ENCODE measurements at places on chromosomes 5 and 9. TPM values are rescaled to one million over a fixed set of nuclear protein-coding genes. Genes with fewer than 3 reads are reported as not detected.

- H3K4me1 ChIP-seq, result peaks cover 7% of the 10 kb centered on the region
- peak within 1 kb of the TSS; percentile 92 for H3K4me3 ChIP-seq
- no peaks in the 10 kb centered on the region for H3K27me3 ChIP-seq
- H3K27ac ChIP-seq, result peak within 1 kb of the TSS; percentile 69
Measured at GRCh38 chr9:86947146-86948073, at the start of gene GAS1. Gene GAS1 (minus strand): TSS chr9:86947506. CDS start chr9:86946779, 727 bp downstream.

DNA sequence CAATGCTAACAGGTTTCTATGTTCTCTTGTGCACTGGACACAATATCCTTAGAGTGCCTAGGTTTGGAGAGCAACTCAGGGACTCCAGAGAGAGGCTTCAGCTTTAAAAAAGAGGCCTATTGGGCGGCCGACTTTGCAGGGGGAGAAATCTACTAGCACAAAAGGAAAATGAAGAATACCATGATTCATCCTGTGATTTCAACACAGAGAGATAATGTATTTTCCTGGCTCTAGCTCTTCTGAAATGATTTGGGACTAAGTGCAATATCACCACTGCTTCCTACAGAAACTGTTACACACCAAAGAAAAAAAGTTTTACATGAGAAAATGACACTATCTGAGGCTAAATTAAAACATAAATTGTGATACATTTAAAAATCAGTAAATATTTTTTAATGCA lies 146.1 kb upstream of the TSLP start:
- no peaks in the 10 kb centered on the region for H3K27me3 ChIP-seq
- no peaks in the 10 kb centered on the region for H3K36me3 ChIP-seq
- no peak for DNase-seq
- no peak overlapping the region for H3K27ac ChIP-seq
- no peak overlapping the region for H3K4me3 ChIP-seq
- no peaks in the 10 kb centered on the region for H3K4me1 ChIP-seq

DNA sequence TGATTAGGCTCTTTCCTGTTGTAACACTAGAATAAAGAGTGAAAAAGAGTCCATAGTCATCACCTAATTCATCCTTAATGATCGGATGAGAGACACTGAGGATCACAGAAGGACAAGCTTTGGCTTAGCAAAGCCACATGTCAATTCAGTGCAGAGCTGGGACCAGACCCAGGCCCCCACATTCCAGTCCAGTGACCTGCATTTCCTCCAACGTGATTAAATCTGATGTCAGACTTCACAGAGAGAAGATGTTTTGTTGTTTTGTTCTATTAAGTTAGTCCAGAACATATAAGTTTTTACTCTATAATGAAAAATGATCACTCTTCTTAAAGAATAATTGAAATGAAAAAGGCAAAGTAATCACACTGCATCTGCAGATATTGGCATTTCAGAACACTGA lies 377.9 kb upstream of the PAPPA start:
- no peaks in the 10 kb centered on the region for H3K36me3 ChIP-seq
- no peak overlapping the region for H3K4me3 ChIP-seq
- DNase-seq, result no peak
- H3K27me3 ChIP-seq, result no peaks in the 10 kb centered on the region
- H3K4me1 ChIP-seq, result no peaks in the 10 kb centered on the region

DNA sequence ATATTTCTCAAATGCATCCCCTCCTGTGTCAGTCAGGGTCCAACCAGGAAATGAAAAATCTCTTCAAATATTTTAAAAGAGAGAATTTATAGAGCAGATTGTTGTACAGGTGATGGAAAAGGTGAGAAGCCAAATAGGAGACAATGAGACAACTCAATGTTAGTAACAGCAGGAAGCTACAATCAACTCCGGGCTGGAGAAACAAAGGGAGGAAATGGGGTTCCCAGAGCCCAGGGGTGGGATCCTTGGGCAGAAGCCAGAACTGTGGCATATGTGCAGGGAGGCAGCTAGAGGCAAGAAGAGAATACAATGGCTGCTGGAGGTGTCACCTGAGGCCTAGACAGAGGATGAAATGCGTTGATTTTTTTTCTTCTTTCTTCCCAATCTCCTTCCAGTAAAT lies 361.8 kb upstream of the ACTBL2 start:
- no peaks in the 10 kb centered on the region for H3K36me3 ChIP-seq
- DNase-seq, result no peak
- H3K27me3 ChIP-seq, result no peaks in the 10 kb centered on the region
- H3K4me1 ChIP-seq, result peaks cover 11% of the 10 kb centered on the region
- no peak overlapping the region for H3K4me3 ChIP-seq

GRCh38 chr9:85639675-85640186 lies 102.0 kb downstream of the AGTPBP1 start:
- peaks cover 5% of the 10 kb centered on the region for H3K36me3 ChIP-seq
- H3K4me3 ChIP-seq, result no peak overlapping the region
- no peaks in the 10 kb centered on the region for H3K27me3 ChIP-seq
- H3K27ac ChIP-seq, result no peak overlapping the region
- DNase-seq, result no peak

- DNase-seq, result no peak
- H3K4me3 ChIP-seq, result no peak overlapping the region
- H3K36me3 ChIP-seq, result no peaks in the 10 kb centered on the region
Measured at GRCh38 chr5:104731331-104731730, 1168.7 kb upstream of the NUDT12 start.

- H3K36me3 ChIP-seq, result no peaks in the 10 kb centered on the region
- H3K4me3 ChIP-seq, result no peak overlapping the region
- no peak for DNase-seq
- no peaks in the 10 kb centered on the region for H3K27me3 ChIP-seq
- H3K27ac ChIP-seq, result peak overlapping the region; percentile 74
Measured at GRCh38 chr9:99720455-99721050, 101.1 kb upstream of the NR4A3 start.

DNA sequence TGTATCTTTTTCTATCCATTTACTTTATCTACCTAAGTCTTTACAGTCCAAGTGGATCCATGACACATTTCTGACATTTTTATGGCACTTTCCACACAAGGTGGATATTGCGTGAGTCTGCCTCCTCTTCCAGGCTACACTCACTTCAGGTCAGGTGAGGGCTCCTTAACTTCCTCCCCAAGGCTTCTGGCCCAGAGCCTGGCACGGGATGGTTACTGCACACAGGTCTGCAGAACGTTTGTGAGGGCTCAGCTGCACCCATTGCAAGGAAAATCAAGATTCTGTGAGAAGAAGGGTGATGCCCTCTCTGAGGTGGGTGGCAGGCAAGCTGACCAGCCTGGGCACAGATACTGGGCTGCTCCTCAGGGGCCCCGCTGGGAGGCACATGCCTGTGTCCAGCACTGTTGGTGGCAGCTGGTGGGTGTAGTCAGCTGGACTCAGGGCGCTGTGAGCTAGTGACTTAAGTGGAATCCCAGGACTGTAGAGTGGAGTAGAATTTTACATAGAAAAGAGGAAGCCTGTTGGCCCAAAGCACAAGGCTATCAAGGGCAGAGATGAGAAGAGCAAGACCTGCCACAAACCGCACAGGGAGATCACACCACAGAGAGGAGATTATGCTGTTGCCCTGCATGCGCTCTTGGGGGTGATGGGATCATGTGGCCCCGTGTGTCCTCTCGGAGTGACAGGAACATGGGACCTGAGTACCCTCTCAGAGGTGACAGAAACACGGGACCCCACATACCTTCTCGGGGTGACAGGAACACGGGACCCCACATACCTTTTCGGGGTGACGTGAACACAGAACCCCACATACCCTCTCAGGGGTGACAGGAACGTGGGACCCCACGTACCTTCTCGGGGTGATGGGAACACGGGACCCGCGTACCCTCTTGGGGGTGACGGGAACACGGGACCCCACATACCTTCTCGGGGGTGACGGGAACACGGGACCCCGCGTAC lies 21.3 kb downstream of the AHRR start:
- H3K27me3 ChIP-seq, result no peaks in the 10 kb centered on the region
- DNase-seq, result no peak
- peaks cover 10% of the 10 kb centered on the region for H3K4me1 ChIP-seq

DNA sequence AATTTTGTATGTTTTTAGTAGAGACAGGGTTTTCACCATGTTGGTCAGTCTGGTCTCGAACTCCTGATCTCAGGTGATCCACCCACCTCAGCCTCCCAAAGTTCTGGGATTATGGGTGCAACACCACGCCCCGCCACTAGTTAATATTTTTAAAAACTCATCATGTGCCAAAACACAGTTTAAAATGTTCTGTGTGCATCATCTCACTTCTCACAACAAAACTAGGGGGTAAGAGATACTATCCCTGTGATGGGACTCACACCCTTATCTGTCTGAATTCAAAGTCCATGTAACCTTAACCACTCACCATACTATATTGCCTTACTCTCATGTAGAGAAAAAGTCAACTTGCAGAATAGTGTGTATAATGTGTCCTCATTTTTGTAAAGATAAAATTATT lies 2.6 kb downstream of the PKD2L2 start:
- no peaks in the 10 kb centered on the region for H3K36me3 ChIP-seq
- no peak overlapping the region for H3K27ac ChIP-seq
- H3K4me1 ChIP-seq, result peaks cover 11% of the 10 kb centered on the region
- H3K27me3 ChIP-seq, result no peaks in the 10 kb centered on the region
- no peak overlapping the region for H3K4me3 ChIP-seq

DNA sequence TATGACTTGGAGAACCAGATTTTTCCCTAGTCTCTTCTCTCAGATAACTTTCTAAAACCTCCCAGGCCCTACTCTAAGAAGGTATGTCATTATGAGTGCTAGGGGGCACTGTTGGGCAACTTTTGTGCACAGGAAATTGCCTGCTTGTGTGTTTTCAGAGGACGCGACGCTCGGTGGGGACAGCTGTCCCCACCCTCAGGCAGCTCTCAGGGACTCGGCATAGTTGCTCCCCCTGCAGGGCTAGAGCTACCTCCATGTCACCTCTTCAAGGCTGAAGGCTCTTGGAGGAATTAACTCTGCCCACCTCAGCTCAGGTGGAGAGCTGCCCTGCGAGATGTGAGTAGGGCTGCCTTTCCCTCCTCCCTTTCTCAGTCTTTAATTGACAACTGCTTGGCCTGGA lies 10.2 kb upstream of the TIFAB start:
- no peaks in the 10 kb centered on the region for H3K36me3 ChIP-seq
- no peak overlapping the region for H3K27ac ChIP-seq
- no peak overlapping the region for H3K4me3 ChIP-seq
- peaks cover 26% of the 10 kb centered on the region for H3K27me3 ChIP-seq
- H3K4me1 ChIP-seq, result peaks cover 6% of the 10 kb centered on the region

PCDHB16 gene
- 2.1 TPM for total RNA-seq

Measured in spleen (tissue), 13 donors.